ENCODE measurements at places on chromosomes 2 and 18.

GRCh38 chr2:11932048-11932512 is 185.6 kb downstream of the LPIN1 start:
- no peak for DNase-seq

DNA sequence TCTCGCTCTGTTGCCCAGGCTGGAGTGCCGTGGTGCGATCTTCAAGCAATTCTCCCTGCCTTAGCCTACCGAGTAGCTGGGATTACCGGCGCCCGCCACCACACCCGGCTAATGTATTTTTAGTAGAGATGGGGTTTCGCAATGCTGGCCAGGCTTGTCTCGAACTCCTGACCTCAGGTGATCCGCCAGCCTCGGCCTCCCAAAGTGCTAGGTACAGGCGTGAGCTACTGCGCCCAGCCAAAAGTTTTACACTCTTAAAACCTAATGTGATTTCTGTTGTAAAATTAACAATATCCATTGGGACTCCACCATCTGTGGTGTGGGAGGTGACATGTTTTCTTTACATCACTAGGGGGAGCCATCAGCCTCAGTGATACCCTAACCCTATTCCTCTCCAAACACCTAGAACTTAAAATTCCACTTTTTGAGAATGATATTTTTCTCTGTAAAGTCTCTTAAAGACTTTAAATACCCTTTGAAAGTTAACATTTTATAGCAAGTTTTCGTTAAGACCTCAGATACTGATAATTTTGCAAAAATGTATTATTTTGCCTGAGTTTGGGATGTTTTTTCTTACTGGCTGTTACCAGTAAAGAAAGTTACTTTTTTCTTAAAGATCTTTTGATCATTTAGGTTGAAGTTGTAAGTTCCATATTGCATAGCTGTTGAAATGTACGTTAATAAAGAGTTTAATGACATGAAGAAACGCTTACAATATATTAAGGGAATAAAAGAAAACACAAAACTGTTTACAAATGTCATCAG is 11.6 kb upstream of the EIF2AK2 start:
- no peak for DNase-seq

DNA sequence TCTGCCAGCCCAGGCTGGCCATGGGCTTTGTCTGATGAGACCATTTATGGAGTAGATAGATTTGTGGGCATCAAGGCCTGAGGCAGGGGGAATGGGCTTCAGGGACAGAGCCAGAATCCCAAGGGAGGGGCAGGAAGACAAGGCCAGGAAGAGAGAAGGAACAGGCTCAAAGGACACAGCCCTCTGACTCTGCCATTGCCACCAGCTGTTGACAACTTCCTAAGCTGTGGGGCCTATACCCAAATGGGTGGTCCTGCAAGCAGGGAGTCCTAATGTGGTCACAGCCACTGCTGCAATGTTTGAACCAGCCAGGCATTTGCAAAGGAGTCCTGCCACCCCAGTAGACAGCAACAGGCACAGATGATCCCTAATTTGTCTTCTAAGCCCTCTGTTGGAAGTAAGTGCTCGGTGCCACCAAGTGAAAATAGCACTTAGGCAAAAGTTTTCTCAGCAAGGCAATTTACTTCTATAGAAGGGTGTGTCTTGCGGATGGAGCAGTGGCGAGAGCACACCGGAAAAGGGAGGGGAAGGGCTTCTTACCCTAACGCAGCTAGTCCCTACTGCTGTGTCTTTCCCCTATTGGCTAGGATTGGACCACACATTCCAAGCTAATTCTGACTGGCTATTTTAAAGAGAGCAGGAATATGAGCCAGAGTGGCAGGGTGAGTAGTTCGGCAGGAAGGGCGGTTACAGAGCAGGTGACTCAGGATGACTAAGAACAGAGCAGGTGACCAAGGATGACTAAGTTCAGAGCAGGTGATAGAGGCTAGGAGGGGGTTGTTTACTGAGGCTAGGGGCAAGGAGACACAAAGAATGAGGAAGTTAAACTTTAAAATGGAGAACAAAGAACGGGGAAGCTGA is 47.2 kb downstream of the C1QL2 start:
- DNase-seq: no peak

- DNase-seq: no peak
Observed at GRCh38 chr18:27546991-27547390, 361.9 kb upstream of the CHST9 start.

DNA sequence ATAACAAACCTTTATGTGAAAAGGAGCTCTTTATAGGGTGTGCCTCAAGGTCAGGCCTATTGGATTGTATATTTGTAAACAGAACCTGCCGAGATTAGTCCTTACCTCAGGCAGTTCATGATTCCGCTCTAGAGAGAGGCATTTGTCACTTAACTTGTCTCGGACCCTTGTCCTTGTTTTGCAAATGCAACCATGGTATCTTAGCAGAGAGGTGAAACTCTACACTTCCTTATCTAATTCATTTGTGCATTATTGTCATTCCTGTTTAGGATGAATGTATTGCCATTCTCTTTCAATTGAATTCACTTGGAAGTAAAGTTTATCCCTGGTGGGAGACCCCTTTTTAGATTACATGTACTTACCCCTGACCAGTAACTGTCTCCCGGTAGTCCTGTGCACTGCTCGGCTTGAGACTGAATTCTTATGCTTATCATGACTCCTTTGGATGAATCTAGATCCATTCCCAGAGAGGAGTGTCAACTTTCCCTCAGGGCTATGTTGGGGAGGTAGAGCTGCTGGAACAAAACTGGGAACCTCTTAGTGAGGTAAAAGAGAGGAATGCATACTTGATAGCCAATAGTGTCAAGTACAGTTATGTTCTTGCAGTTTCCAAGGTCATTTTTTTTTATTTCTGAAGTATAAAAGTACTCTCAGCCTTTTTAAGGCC is 46.6 kb downstream of the SGPP2 start:
- no peak for DNase-seq

- DNase-seq: peak; percentile 30
Observed at GRCh38 chr18:12911025-12911928, 27.2 kb upstream of the PTPN2 start.

GRCh38 chr18:8031496-8031895 is 464.4 kb downstream of the PTPRM start:
- no peak for DNase-seq

DNA sequence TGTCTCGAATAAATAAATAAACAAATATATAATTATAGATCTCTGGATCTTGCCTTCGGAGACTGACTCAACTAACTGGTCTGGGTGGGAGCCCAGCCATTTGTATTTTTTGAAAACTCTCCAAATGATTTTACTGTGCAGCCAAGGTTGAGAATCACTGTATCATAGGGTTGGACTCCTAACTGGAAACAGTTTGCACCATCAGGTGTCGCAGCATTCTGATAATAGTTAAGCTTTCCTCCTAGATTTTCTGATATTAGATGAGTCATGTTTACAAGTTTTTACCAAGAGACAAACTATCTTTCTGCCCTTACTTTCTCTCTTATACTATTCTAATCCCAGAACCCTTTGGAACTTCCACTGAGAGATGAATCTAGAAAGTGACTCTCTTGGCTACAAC is 16.8 kb downstream of the IL37 start:
- DNase-seq: no peak

DNA sequence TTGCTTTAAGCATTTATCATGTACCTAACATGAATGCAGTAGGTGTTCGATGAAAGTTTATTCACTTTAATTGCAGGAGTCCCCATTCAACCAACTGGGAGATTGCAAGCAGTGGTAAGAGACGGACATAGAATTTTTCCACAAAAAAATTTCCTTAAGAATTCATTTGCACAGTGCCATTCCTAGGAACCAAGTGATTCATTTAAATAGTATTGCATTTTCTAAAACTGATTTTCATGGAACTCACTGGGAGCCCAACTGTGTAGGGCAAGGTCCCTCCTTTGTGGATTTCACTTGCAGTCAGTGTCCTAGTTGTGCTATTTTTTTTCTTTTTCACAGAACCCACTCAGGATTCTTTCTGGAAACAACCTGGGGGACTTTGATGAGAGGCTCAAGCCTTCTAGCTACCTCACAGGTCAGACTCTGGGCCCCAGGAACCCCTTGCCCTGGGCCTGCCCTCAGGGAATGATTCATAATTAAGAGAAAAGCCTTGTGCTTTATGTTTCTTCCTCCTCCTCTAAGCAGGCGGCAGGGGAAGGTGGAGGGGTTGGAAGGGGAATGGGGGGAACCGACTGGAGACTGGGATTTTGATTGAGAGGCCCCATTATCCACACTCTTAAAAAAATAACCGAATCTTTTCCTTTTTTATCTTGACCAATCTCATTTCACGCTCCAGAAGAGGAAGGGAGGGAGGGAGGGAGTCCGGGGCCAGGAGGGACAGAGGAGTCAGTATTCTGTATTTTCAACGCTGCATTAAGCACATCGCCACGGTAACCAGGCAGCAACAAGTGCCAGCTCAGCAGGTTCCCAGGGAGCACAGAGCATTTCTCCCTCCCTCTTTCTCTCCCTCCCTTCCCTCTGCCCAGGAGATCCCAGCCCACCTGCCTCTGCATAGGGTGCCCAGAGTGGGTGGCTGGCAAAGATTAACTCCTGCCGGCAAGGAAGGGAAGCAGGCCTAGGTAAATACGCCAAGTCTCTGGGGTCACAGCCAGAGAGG is 51.8 kb downstream of the PSD4 start:
- no peak for DNase-seq

GRCh38 chr18:36734596-36734995 is 94.2 kb downstream of the TPGS2 start:
- no peak for DNase-seq

- DNase-seq: no peak
Observed at GRCh38 chr18:57269756-57270155, 82.6 kb upstream of the ST8SIA3 start.

- no peak for DNase-seq
Observed at GRCh38 chr2:172726172-172726735, 9.4 kb upstream of the RAPGEF4 start.

- no peak for DNase-seq
Observed at GRCh38 chr2:216477283-216478035, 21.2 kb upstream of the RPL37A start.

- no peak for DNase-seq
Observed at GRCh38 chr2:129698593-129698992, 280.9 kb upstream of the RAB6C start.

GRCh38 chr2:217954971-217955740 is 47.6 kb downstream of the TNS1 start:
- DNase-seq: no peak

DNA sequence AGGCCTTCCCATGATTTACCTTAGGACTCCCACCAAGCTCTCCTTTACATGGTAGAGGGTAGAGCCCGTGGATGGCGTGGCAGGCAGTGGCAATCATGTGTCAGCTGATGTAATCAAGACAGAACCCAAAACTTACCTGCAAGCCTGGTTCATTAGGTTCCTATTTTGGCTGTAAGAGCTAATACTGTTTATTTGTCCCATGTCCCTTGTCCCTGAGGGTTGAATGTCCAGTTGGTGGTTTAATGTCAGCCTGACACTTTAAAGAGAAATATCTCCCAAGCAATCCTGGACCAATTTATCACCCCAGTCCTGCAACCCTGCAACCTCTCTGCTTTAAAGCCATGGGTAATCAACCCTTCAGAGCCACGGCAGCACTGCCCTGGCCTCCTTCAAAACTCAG is 6.0 kb upstream of the FABP1 start:
- DNase-seq: no peak

GRCh38 chr2:198438331-198438730 is 633.9 kb downstream of the PLCL1 start:
- no peak for DNase-seq
